ENCODE measurements at places on chromosomes 12 and 14. TPM values are rescaled to one million over a fixed set of nuclear protein-coding genes. Genes with fewer than 3 reads are reported as not detected.

Gene CLEC12A
- total RNA-seq, result not detected

Gene IAPP
- total RNA-seq, result not detected

Gene GPR132
- not detected for total RNA-seq

Gene YBX3
- 326 TPM for total RNA-seq

Gene TM7SF3
- total RNA-seq, result 213 TPM

Gene SLC41A2
- 15.6 TPM for total RNA-seq
